ENCODE measurements at places on chromosomes 4 and X.

GRCh38 chrX:17564689-17565409, 172.4 kb upstream of the SCML1 start:
- no peak for DNase-seq

- no peak for DNase-seq
Observed at GRCh38 chr4:156347412-156348075, 393.9 kb upstream of the CTSO start.

DNA sequence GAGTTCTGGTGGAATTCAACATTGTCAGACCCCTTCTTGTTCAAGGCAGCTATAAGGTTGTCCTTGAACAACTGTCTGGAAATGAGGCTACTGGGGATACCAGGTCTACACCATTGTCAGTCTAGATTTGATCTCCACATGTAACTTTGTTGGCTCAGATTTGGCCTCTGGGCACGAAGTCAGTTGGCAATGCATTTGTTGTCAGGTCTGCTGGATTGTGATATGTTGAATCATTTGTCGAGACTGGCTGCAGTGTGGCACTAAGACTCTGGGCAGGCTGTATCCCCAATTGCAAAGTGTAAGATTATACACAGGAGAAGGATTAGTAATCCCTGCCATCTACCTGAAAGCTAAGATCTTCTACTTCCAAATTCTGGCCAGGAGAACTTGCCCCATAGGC, 26.5 kb downstream of the ZNF81 start:
- DNase-seq: no peak

- no peak for DNase-seq
Observed at GRCh38 chrX:154329294-154329693, 33.7 kb downstream of the TKTL1 start.

GRCh38 chr4:74904509-74905065, 28.3 kb upstream of the PARM1 start:
- DNase-seq: no peak

GRCh38 chrX:13194291-13195103, 125.4 kb downstream of the ATXN3L start:
- no peak for DNase-seq

DNA sequence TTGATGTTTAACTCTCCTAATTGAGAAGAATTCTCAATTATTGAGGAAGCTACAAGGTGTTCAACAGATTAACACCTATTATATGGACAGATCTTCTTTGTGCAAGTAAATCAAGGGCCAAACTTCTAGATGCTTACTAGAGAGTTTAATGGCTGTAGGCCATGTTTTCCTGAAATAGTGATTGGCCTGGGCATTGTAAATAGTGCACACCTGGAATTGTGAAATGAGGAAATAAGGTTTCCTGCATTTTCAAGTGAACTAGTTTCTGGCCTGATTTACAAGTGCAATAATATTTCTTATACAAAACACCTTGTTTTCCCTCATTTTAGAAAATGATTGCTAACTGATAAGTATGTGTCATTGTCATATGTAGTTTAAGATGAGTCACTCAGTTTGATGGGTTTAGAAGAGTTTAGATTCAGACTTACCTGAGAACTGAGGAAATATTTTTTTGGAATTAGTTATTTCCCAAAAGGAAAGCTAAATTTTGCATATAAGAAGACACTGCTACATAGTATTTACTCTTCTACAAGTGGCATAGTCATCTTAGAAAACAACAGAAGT, 21.2 kb downstream of the AFF1 start:
- no peak for DNase-seq

DNA sequence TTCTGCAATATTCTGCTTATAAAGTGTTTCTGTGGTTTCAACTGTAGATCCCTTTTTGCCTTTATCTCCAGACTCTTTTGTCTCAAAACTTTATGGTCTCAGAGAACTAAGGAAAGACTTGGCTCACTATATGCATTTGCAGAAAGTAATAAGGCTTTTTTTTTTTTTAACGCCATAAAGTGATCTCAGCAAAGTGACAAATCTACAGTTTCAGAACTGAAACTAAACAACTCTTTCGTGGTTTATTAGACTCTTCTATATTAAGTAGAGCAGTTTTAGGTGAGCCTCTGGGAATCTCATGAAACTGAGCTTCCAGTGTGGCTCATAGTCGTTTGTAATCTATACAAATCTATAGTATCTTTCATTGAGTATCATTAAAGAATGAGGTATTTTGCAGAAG, 15.3 kb downstream of the ATP7A start:
- DNase-seq: no peak

GRCh38 chrX:40385256-40385655, 195.5 kb upstream of the ATP6AP2 start:
- DNase-seq: no peak

DNA sequence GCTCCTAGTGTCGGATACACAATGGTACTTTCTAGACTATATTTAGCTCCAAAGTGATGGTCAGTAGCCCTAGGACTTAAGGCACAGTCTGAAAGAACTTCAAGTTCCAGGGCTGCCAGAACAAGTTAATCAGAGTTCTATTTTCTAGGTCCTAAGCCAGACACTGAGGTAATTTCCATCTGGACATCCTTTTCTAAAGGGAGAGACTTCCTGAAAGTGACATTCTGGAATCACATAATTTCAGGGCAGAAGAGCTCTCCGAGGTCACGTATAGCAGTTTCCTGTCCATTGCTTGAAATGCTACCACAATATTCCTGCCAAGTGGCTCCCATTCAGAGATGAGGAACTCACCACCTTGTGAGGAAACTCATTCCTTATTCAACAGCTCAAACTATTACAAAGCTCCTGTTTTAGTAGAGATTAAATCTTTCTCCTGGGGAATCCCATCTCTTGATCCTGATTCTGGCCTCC, 117.9 kb downstream of the COL25A1 start:
- DNase-seq: no peak

GRCh38 chr4:1518997-1519700, 112.9 kb upstream of the NKX1-1 start:
- DNase-seq: no peak
